ENCODE measurements at places on chromosomes 5 and 9.

- DNase-seq = no peak
These were observed 37.5 kb downstream of the TJP2 start for GRCh38 chr9:69211424-69212036.

DNA sequence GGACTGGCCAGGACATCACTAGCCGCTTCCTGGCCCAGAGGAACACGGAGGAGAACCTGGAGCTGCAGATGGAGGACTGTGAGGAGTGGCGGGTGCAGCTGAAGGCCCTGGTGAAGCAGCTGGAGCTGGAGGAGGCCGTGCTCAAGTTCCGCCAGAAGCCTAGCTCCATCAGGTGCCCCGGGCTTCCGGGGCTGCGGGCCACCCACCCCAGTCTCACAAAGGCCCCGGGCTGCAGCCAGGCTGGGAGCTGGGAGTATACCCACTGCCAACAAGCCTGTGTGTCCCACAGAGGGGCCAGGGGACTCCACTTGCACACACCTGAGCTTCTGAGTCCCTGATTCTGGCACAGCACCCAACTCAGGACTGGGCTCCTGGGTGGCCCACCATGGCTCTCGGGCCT lies 1.7 kb upstream of the RABL6 start:
- DNase-seq = no peak

- no peak for DNase-seq
These were observed 125.6 kb downstream of the ALDH1A1 start for GRCh38 chr9:72826996-72827949.

DNA sequence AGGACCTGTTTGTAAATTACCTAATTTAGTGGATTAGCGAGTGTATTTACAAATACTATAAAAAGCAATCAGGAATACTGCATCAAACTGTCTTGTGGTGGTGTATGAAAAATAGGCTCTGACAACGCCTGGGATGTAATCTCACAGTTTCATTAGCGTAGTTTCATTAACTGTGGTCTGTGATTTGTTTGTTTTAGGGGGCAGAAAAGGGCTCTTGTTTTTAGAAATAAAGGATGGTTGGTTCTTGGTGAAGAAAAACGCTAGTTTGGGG lies 1.4 kb downstream of the SLC44A1 start:
- no peak for DNase-seq

- DNase-seq = no peak
These were observed 27.4 kb upstream of the MEGF9 start for GRCh38 chr9:120741701-120742100.

DNA sequence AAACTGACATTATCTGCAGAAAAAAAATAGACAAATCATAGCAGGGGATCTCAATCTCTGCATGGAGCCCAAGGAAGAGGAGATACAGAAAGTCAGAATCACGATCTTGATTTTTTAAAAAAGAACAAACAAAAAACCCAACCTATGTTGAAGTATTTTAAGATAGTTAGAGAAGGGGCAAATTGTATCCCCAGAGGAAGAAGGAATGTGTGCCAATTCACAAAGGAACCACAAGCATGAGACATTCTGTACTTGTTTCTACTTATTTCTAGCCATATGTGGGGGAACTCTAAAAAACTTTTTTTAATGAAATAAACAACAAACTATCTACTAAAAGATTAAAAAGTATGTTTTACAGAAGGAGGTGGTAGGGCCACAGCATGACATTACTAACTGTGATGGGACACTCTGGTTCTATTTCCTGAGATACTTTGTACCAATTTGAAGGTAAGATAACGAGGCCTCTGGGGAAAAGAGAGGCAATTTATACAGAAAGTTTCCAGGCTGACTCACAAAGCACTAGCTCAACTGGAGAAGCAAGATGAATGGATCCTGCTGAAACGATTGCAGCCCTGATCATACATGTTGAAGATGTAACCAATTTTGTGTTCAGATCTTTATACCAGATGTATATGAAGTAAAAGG lies 22.5 kb downstream of the RANBP3L start:
- no peak for DNase-seq

GRCh38 chr5:133884569-133885311 lies 83.7 kb downstream of the C5orf15 start:
- DNase-seq = no peak

DNA sequence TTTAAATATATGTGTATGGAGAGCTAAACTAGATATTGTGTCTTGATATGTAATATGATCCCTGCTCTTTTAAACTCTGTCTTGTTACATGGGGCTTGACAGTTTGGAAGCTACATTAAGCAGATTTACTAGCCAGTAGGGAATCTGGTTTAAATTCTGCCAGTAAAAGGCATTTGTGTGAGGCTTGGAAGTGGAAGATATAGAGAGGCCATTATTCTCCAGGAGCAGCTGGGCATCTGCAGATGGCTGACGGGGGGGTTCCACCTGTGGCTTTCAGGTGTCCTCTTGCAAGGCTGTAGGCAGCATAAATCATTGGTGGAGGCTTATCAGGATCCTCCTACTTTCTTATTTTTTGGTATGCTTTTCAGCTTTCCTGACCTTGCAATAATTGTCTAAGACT lies 179.1 kb upstream of the FBXL7 start:
- DNase-seq = no peak

- DNase-seq = no peak
These were observed 23.2 kb downstream of the GAPVD1 start for GRCh38 chr9:125284855-125285254.

- no peak for DNase-seq
These were observed 1.6 kb downstream of the INSYN2B start for GRCh38 chr5:169978714-169979113.

GRCh38 chr9:16986556-16986955 lies 116.1 kb upstream of the BNC2 start:
- DNase-seq = no peak

Measured in DMS53 (cell line).